ENCODE measurements at places on chromosomes 7 and 10.

DNA sequence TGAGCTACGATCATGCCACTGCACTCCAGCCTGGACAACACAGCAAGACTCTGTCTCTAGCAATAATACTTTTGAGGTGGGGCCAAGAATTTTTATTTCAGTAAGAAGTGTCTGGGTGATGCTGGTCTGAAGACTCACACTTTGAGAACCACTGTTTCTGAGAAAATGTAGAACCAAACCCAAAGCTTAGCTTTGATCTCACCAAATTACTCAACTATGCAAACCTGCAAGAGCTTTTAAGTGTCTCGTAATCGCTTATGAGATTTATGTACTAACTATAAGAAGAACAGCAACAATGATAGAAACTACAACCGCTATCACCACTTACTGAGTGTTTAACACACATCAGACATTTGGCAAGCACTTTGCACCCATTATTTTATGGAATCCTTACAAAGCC lies 29.5 kb downstream of the APBB1IP start:
- DNase-seq = no peak

- no peak for DNase-seq
Observed at GRCh38 chr7:85115006-85115405, 71.8 kb downstream of the SEMA3D start.

DNA sequence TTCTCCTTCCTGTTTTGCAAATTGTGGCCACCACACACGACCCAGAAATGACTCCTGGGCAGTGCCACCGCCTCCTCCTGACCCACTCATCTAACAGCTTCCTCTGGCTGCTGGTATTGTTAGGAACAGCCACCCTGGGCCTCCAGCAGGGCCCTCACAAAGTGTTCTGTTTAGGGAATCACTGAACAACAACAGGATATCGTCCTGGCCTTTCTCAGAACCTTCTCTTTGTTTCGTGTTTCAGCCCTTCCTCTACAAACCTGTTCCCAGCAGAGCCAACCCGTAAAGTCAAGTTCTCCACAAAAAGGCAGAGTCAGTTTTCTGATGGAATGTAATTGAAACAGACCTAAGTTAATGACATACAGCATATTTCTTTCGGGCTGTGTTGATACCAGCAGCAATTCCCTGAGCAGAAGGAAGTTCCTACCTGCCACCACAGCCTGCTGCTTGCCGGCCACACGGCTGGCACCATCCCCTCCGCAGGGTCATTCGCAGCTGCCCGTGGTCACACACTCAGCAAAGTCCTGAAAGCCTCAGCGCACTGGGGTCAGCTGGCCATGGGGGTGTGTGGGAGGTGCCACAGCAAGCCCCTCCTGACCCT lies 91.7 kb upstream of the PITRM1 start:
- DNase-seq = peak; percentile 63

- no peak for DNase-seq
Observed at GRCh38 chr10:85791818-85792532, 574.6 kb downstream of the GRID1 start.

DNA sequence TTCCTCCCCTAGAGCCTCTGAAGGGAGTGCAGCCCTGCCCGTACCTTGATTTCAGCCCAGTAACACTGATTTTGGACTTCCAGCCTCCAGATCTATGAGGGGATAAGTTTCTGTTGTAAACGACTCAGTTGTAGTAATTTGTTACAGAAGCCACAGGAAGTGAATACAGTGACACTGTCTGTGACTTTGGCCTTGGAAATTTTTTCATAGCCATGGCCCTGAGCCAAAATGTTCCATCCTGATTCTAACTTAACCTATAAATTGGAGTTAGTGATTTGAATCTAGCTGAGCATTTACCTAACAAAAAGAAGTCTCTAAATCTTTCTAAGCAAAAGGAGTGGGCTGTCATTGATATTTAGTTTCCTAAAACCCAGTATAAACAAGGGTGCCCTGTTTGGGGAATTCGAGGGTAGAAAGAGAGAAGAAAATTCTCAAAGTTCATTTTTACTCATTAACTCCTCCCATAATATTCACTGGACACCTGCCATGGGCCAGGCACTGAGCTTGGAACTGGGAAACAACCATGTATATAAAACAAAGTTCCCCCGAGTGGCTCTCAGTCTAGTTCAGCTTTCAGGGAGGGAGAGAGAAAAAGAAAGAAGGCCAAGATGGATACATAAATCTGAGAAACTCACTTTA lies 162.3 kb downstream of the SKIDA1 start:
- no peak for DNase-seq

All from suppressor macrophage treated with lipopolysaccharide for 1 hour (primary cell).